ENCODE measurements at places on chromosomes 12 and 14. TPM values are rescaled to one million over a fixed set of nuclear protein-coding genes. Genes with fewer than 3 reads are reported as not detected.

The SYNDIG1L gene
- total RNA-seq: 0.60 TPM

The GOLGA5 gene
- 48.9 TPM for total RNA-seq

The SLC2A3 gene
- total RNA-seq: 158 TPM

The RILPL1 gene
- total RNA-seq: 10.7 TPM

The MDP1 gene
- 20.5 TPM for total RNA-seq

The RFLNA gene
- 11.1 TPM for total RNA-seq

The SMCO2 gene
- 1.9 TPM for total RNA-seq

The DLK1 gene
- 112 TPM for total RNA-seq
